ENCODE measurements at places on chromosomes 16 and 17. TPM values are rescaled to one million over a fixed set of nuclear protein-coding genes. Genes with fewer than 3 reads are reported as not detected.

DNA sequence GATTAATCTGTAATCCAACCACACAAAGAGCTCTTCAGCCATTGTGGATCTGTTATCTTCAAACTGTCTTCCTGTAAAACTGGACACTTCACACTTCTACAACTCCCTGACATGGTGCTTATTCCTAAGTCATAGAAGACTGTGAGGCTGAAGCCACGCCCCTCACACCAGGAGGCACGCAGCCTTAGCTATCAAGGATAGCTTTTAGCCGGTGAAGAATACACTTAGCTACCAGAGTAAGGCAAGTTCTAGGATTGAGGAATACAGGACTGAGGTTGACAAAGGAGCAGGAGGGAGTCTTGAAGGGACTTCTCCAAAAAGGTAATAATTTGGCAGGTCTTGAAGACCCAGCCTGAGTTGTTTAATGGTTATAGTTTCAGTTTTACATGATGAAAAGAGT, 79.8 kb upstream of the GAS7 start:
- no peak for DNase-seq
- H3K36me3 ChIP-seq, result no peaks in the 10 kb centered on the region
- H3K4me3 ChIP-seq, result no peak overlapping the region
- no peaks in the 10 kb centered on the region for H3K27me3 ChIP-seq
- H3K27ac ChIP-seq, result no peak overlapping the region

CETP gene
- polyA plus RNA-seq, result 0.18 TPM

- H3K27me3 ChIP-seq, result no peaks in the 10 kb centered on the region
- H3K27ac ChIP-seq, result no peak overlapping the region
These were observed 12.6 kb upstream of the SNN start for GRCh38 chr16:11655655-11656054.

DNA sequence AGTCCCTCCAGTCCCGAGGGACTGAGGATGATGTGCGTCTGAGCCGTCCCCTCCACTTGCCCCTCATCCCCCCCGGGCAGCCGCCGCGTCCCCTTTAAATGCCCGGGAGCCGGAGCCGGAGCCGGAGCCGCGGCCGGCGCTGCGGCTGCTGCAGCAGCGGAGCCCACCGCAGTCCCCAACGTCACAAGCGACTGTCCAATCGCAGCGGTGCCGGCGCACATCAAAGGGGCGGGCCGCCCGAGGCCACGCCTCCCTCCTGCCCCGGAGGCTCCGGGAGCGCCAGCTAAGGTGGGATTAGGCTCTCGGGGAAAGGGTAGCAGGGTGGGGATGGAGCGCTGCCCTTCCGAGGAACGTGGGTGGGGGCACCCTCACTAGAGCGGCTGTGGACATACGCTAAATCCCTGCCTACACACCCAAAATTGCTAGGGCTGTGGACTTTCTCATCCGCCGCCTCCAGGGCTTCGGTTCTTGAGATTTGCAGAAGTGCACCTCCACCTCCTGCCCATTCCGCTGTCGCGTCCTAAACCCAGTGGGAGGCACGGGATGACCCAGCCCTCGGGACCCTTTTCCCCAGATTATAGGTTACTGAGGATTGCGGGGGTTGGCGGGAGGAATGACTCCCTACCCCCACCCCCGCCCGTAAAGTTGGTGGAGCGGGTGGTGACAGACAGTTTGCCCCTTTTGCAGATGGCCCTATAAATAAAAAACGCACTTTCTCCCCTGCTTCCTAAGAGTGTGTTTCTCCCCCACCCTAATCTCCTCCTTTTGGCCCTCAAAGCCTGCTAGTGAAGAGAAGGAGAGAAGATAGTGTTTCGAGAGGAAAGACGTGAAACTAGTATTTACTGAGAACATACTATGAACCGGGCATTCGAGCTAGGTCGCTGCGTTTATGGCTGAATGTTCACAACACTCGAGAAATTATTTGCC, at the start of gene PHOSPHO1:
Gene PHOSPHO1 (minus strand): TSS at position 152 of the 927 bp plus-strand sequence. CDS start 4,096 bp downstream, outside the sequence.
- H3K27ac ChIP-seq, result no peak within 1 kb of the TSS
- H3K4me1 ChIP-seq, result peaks cover 25% of the 10 kb centered on the region
- peak within 1 kb of the TSS; percentile 63 for H3K4me3 ChIP-seq
- peaks cover 18% of the 10 kb centered on the region for H3K27me3 ChIP-seq

HSD11B2 gene
- 0.09 TPM for polyA plus RNA-seq

PRSS8 gene
- polyA plus RNA-seq, result not detected

- peaks cover 45% of the 10 kb centered on the region for H3K4me1 ChIP-seq
- no peak for DNase-seq
- no peak overlapping the region for H3K4me3 ChIP-seq
- H3K27me3 ChIP-seq, result no peaks in the 10 kb centered on the region
These were observed 53.1 kb upstream of the CHMP6 start for GRCh38 chr17:80938556-80938955.

SCARF1 gene
- polyA plus RNA-seq, result 0.54 TPM

CES4A gene
- polyA plus RNA-seq, result 18.9 TPM

CDRT15 gene
- polyA plus RNA-seq, result not detected

- no peaks in the 10 kb centered on the region for H3K4me1 ChIP-seq
- H3K36me3 ChIP-seq, result peaks cover 32% of the 10 kb centered on the region
- no peak for DNase-seq
- no peak overlapping the region for H3K4me3 ChIP-seq
- no peaks in the 10 kb centered on the region for H3K27me3 ChIP-seq
These were observed 22.6 kb downstream of the SLC5A10 start for GRCh38 chr17:18974407-18975149.

DNA sequence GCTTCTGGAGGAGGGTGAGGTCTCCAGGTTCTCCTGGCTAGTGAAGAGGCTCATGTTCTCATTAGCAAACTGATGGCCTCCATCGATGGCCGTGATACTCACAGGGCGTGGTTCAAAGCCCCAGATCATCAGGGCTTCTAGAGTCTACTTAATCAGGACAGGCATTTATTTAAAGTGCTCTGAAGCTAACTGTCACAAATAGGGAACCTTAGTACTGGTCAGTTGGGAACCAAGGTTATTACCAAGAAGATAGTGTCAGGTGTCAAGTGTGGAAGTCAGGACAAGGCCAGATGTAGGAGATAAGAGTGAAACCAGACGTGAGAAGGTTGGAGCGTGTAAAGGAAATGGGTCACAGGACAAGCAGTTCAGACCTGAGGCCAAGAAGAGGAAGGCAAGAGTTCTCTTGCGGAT, 56.9 kb downstream of the PIGL start:
- H3K4me1 ChIP-seq, result peaks cover 2% of the 10 kb centered on the region

- H3K27me3 ChIP-seq, result no peaks in the 10 kb centered on the region
- DNase-seq, result no peak
- no peaks in the 10 kb centered on the region for H3K36me3 ChIP-seq
- H3K4me3 ChIP-seq, result no peak overlapping the region
- H3K27ac ChIP-seq, result no peak overlapping the region
These were observed 190.2 kb upstream of the MPHOSPH6 start for GRCh38 chr16:82360024-82360783.

GRCh38 chr17:73363442-73364154, 51.8 kb upstream of the CDC42EP4 start:
- DNase-seq, result no peak
- H3K4me3 ChIP-seq, result no peak overlapping the region
- no peaks in the 10 kb centered on the region for H3K4me1 ChIP-seq
- H3K27me3 ChIP-seq, result no peaks in the 10 kb centered on the region
- H3K27ac ChIP-seq, result no peak overlapping the region
- no peaks in the 10 kb centered on the region for H3K36me3 ChIP-seq

All from B cell (primary cell).